Heart left ventricle (tissue), 16 donors: ENCODE measurements at places on chromosomes 1 and 21. TPM values are rescaled to one million over a fixed set of nuclear protein-coding genes. Genes with fewer than 3 reads are reported as not detected.
A peak's percentile ranks its signal among the peaks of the same experiment; 100 is the strongest.

GRCh38 chr1:46300673-46301405 is 2.6 kb downstream of the LRRC41 start:
- DNase-seq, result peak; percentile 50

DNA sequence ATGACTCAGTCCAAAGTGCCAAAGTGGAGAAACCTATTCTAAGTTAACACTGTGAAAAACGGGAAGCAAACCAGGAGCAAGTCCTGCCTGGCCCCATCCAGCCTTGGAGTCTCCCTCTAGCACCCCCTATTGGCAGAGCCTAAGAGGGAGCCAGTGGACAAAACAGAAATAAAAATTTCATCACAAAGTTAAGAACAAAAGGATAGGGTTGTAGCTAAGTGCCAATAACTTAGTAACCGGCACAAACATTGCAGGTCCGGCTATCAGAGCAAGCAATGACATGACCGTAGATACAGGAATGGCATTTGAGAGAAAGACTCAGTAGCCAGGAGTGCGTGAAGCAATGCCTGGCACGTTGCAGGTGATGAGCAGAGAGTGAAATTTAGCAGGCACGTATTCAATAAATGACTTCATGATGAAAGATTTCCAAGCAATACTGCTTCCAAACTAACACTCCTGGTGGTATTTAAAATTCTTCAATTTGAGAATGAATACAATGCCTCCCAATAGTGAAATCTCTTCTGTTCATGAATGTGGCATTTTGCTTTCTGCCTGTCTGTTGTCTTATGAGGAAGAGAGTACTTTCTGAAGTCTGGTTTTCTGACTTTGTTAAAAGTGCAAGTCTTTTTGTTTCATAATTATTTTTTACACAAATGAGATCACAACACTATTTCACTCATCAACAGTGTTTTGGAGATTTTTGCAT is 391.0 kb downstream of the OMA1 start:
- DNase-seq, result peak; percentile 30

- DNase-seq, result peak; percentile 96
Measured at GRCh38 chr1:203278082-203278884, 27.0 kb upstream of the BTG2 start.

GRCh38 chr1:46218443-46218842 is 15.3 kb downstream of the LURAP1 start:
- no peak for DNase-seq

- no peak for DNase-seq
Measured at GRCh38 chr1:198417039-198417438, 123.4 kb downstream of the ATP6V1G3 start.

The ALPL gene
- 8.4 TPM for total RNA-seq
